ENCODE measurements at places on chromosomes 6 and 20.

- DNase-seq = no peak
Observed at GRCh38 chr6:7865781-7866180, 44.8 kb downstream of the TXNDC5 start.

- DNase-seq = no peak
Observed at GRCh38 chr6:15499591-15499990, 163.2 kb downstream of the DTNBP1 start.

DNA sequence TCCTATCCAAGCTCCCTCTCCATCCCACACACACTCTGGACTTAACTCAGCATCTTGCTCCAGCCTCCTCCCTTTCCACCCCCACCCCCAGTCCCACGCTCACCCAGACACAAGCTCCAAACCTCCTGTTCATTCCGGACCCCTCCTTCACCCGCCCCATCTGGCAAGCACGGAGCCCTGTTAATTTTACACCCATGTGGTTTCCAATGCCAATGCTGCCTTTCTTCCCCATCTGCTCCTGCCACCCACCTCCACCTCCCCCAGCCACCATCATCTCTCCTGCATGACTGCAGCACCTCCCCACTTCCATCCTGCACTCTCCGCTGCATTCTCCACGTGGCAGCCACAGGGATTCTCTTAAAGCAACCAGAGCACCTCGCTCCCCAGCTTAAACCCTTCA lies 9.9 kb upstream of the CDK5RAP1 start:
- DNase-seq = no peak

- DNase-seq = no peak
Observed at GRCh38 chr6:10166031-10166430, 248.8 kb downstream of the TFAP2A start.

DNA sequence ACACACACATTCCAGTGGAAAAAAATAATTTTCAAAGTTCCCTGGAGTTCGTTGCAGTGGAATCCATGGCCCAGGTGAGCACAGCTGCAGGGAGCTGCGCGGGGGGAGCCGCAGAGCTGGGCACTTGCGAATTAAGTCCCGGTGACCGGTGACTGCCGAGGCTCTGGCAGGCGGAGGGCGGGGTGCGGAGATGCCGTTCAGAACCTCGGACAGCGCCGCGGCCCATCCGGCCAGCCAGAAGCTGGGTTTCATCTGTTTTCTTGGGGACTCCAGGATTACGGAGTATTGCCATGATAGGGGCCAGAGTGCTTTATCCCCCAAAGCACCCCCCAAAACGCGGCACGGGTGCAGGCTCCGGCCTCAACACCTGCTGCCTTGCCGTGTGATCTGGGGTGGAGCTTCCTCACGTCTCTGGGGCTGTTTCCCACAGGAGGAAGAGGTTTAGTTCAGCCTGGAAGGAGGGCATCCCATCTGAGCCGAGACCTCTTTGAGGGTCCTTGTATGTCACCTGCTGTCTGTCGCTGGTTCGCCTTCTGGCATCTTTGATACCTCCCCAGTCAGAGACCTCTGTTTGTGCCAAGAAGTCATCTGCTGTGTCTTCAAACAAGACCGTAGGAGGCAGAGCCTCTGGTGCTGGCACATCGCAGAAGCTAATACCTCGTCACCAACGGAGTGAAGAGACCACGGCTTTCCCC lies 99.4 kb downstream of the YTHDF1 start:
- DNase-seq = no peak

DNA sequence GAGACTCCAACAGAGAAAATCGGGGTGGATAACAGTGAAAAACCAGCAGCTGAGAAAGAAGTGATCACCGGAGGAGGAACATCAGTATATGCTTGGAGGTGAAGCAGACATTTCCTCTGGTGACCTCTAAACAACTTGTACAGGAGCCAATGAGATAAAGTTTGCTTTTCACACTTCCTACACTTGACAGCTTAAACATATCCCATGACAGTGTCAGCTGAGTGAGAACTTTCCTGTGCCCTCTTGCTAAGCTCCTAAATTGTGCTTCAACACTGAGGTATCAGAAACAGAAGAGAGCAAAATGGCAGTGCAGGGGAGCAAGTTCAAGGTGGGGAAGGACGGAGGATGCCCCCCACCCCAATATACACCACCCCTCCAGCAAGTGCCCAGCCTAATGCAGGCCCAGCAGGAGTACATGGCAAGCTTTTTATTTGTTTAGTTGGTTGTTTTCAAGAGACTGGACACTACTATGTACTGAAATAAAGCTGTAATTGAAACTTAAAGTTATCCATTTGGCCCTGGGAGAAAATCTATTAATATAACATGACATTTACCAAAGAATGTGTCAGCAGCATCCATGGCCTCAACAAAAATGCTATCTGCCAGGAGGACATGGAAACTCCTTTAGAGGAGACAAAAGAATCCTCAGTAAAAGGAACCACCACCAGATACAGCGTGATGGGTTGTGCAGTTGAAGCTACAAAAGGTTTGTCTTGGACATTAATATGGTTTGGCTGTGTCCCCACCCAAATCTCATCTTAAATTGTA lies 540.2 kb downstream of the PRKN start:
- no peak for DNase-seq

- no peak for DNase-seq
Observed at GRCh38 chr20:21230686-21231085, 72.4 kb upstream of the XRN2 start.

- no peak for DNase-seq
Observed at GRCh38 chr6:118744261-118744941, 93.0 kb upstream of the CEP85L start.

DNA sequence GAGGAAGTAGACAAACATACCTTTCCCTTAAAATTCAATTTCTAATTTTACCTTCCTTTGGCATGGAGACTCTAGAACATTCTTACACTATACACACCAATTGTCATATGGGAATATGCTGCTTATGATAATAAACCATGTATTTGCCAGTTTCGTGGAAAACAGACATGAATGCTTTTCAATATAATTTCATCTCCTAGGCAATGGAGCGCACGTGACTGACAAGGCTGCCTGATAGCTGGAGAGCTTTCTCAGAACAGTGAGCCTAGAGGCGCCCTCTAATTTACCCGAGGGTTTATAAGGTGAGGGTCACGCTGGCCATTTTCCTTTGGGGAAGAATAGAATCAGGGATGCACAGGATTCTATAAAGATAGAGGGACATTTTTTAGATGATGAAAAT lies 56.5 kb downstream of the PRR18 start:
- no peak for DNase-seq

DNA sequence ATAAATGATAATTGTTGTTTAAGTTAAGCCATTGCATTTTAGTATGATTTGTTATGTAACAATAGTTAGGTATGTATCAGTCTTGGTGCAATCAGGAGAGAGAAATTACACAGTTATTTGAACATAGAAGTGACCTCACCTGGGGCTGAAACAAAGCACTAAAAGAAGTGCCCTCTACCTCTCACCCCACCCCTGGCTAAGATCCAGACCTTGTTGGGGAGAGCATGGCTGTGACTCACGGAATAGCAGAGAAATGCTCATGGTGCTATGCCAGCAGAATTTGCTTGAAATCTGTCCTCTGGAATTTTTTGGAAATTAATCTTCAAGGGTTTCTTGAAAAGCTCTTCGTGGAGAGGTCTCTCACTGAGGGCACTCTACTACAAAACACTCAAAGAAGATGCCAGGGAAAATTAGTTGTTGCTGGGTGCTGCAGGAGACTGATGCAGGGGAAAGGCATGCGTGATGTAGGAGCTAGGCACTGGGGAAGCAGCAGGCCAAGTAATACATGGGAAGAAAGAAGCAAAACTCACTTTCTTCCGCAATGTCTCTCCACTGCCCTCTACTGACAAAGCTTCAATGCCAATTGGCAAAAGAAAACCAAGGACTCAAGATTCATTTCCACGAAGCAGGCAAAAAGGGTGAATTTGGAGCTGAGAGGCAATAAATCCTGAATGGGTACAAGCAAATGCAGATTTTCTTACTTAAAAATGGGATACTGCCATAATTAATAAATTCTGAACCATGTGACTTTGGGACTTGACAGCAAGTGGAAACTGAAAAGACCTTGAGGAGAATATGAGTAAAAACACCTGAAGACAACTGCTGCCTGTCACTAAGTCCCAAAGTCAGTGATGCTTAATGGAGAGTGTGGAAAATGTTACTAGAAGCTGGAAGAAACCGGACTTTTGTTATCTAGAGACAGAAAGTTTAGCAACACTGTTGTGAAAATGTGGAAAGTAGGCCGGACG lies 136.3 kb upstream of the ZNF184 start:
- DNase-seq = no peak

DNA sequence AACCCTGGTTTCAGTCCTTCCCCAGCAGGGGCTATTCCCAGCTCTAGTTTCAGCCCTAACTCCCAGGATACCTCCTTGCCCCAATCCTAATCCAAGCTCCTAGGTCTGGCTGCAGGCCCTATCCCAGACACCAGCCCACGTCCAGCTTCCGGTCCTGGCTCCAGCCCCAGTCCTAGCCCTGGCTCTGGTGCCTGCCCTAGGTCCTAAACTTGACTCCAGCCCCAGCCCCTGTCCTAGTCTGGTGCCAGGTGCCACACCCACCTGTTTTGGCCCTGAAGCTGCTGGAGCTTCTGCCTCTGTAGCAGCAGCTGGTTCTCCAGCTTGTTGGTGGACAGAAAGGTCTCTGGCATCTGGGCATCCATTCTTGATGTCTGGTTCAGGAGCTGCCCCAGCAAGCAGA lies 28.1 kb downstream of the ANGPT4 start:
- no peak for DNase-seq

DNA sequence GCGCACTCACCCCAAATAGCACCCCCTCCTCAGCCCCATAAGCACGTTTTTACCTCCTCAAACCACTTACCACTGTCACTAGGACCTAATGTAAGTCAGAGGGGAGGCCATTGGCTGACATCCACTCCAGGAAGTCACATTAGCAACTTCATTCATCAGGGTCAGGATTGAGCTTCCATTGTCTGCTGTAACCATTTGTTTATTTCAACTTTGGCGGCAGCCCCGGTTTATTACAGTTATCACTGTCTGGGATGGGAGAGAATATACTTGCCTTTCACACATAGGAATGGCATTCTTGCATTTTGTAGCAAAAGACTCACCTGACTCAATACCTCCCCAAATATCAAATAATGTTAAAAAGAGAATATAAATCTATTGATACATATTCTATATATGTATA lies 38.3 kb downstream of the MAFB start:
- DNase-seq = no peak

GRCh38 chr20:32652739-32653526 lies 20.8 kb downstream of the C20orf203 start:
- peak; percentile 76 for DNase-seq

DNA sequence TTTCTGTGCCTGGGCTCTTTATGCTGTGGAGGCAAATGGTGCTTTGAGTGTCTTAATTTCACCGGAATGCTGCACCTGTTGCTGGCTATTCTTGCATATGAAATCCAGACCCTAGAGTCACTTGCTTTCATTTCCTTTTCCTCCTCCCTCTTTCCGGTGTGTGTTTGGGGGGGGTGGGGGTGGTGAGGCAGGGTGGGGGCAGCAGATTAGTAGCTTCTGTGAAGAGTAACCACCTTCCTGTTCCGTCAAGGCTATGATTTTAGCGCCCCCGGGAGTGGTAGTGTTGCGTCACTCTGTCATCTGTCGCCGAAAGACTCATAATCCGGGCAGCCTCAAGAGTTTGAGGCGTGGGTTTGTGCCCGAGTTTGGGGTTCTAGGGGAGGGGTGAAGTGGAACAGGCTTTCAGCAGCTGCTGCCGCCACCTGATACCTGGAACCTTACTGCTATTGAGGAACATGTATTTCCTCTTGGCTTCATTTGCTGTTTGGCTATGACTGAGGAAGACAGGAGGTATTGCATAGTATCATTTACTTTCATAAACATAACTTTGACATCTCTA lies 49.1 kb downstream of the UTRN start:
- no peak for DNase-seq

GRCh38 chr6:113920663-113921267 lies 50.2 kb downstream of the HDAC2 start:
- DNase-seq = no peak

GRCh38 chr20:14477125-14477524 lies 139.7 kb upstream of the FLRT3 start:
- DNase-seq = no peak

- no peak for DNase-seq
Observed at GRCh38 chr20:58892932-58893224, 40.4 kb downstream of the GNAS start.

DNA sequence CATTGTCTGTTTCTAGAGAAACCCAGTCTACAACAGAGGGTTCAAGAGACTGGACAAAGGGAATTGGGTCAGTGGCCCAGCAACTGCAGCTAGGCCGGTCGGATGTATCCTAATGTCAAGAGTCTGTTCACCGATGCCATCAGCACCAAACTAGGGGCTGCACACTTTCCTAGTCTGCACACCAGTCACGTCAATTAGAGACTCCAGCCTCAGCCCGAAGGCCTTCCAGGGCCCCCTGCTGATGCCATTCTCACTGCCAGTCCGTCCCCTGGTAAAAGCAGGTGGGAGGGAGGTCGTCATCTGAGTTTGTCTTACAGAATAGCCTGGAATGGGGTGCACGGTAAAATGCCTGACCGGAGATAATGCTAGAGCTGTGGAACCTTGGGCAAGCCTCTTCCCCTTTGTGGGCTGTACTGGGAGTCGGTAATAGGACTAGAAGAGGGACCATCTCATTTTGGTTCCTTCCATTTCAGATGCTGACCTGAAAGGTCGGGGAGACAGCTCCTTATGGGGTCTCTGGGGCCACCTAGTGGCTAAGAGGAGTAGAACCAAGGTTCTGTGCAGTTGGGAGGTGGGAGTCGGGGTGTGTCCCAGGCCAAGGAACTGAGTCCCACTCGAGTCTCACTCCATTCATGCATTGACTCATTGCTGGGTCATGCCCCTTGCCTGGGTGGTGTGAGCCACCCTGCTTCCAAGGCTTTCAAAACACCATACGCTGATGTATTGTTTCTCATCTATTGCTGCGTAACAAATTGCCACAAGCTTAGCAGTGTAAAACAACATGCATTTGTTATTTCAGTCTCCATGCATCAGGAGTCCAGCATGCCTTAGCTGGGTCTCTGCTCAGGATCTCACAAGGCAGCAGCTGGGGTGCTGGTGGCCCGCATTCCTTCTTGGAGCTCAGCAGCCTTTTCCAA lies 5.1 kb downstream of the SOX12 start:
- peak; percentile 11 for DNase-seq

DNA sequence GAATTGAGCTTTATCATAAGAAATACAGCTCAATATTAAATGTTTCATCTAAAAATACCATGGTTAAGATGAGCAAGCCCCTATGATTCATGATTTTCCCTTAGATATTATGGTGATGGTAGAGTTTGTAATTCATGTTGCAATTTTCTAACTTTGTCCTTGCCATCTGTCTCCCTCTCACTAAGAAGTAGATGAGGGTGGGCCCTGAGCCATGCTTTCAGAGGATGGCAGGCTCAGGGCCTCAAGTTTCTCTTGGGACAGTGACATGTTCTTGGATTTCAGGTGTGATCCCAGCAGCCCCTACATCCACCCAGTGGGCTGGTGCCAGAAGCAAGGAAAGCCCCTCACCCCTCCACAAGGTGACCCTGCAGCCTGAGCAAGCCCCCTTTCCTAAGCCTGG lies 25.6 kb downstream of the L3MBTL1 start:
- no peak for DNase-seq

- no peak for DNase-seq
Observed at GRCh38 chr20:19864130-19864529, 106.1 kb downstream of the RIN2 start.

GRCh38 chr6:38004908-38005307 lies 185.4 kb downstream of the ZFAND3 start:
- no peak for DNase-seq
